Cardiac muscle cell (in vitro differentiated cells and primary cell): ENCODE measurements at places on chromosomes 1 and 21. TPM values are rescaled to one million over a fixed set of nuclear protein-coding genes. Genes with fewer than 3 reads are reported as not detected.

- H3K4me1 ChIP-seq = no peaks in the 10 kb centered on the region
- H3K27me3 ChIP-seq = no peaks in the 10 kb centered on the region
- peak; percentile 47 for DNase-seq
- H3K36me3 ChIP-seq = no peaks in the 10 kb centered on the region
- no peak overlapping the region for H3K27ac ChIP-seq
These were observed 142.4 kb downstream of the AK5 start for GRCh38 chr1:77424236-77424635.

- H3K4me1 ChIP-seq = peaks cover 6% of the 10 kb centered on the region
- no peak overlapping the region for H3K27ac ChIP-seq
- DNase-seq = peak; percentile 39
These were observed 1.1 kb downstream of the DFFB start for GRCh38 chr1:3858231-3858981.

The HTR6 gene
- not detected in 2 replicates for total RNA-seq

GRCh38 chr1:85585799-85586198 is 5.2 kb downstream of the CCN1 start:
- H3K36me3 ChIP-seq = peaks cover 10% of the 10 kb centered on the region
- peaks cover 25% of the 10 kb centered on the region for H3K4me1 ChIP-seq
- DNase-seq = no peak
- no peak overlapping the region for H3K4me3 ChIP-seq
- no peaks in the 10 kb centered on the region for H3K27me3 ChIP-seq
- H3K27ac ChIP-seq = no peak overlapping the region

DNA sequence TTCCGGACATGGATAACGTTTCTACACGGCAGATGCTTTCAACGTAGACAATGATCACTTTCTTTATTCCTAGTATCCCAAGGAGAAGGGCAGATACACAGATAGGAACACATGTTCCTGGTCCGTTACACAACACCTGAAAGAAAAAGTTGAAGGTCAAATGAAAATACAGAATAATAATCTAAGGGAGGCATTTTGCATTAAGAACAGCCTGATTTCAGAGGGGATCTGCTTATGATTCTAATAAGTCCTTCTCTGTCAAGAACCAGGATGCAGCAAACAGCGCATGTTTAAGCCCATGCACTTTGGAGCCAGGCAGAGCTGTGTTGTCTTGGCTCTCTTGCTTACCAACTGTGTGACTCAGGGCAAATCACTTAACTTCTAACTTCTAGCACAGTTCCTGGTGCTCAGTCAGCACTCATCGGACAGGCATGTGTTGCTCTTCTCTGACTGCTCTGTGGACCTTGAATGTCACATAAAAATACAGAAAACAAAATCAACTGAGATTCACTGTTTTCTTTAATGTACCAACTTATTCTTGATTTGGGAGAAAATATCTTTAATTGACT is 56.3 kb upstream of the CNN3 start:
- H3K27ac ChIP-seq = no peak overlapping the region
- DNase-seq = no peak
- no peaks in the 10 kb centered on the region for H3K36me3 ChIP-seq
- no peaks in the 10 kb centered on the region for H3K27me3 ChIP-seq
- H3K4me3 ChIP-seq = no peak overlapping the region
- H3K4me1 ChIP-seq = no peaks in the 10 kb centered on the region

The S100A8 gene
- total RNA-seq = 1.9 TPM in 1 of 2 replicates, not detected in the other

The SLC25A34 gene
- 6.7 and 6.9 TPM in 2 replicates for total RNA-seq

DNA sequence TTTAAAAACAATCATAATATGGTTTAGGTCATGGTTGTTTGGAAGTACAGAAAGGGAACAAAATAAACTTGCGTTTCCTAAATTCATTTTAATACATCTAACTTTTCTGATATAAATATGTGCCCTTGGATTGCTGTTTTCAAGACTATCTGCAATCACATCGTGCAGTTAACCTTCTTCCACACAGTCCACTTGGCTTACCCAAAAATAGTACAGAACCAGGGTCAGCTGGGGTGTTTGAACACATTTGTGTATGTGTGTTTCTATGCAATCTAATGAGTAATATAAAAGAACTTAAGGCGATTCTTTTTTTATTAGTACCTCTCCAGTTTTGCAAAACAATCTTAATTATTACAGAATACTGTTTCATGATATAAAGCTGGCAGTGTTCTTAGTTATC is 19.9 kb downstream of the SAMSN1 start:
- H3K4me3 ChIP-seq = no peak overlapping the region
- peak; percentile 27 for DNase-seq
- no peaks in the 10 kb centered on the region for H3K36me3 ChIP-seq
- H3K27me3 ChIP-seq = no peaks in the 10 kb centered on the region
- peaks cover 24% of the 10 kb centered on the region for H3K4me1 ChIP-seq

The POU2F1 gene
- total RNA-seq = 6.4 and 21.9 TPM in 2 replicates

The HES2 gene
- not detected in 2 replicates for total RNA-seq

DNA sequence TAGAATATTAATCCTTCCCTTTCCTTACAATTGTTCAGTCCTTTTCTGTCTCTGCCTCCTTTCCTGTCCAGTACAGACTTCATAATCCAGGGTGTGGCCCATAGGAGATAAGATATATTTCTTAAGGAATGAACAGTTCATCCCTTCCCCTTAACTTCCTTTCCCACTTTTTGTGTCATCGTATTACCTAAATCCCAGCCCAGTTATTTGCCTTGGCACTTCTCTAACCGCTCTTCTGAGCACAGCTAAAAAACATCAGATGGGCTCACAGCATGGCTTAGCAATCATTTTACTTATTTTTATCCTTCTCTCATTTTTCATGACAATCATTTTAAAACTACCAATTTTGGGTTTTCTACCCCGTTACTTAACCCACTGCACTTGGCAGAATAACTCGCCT is 39.6 kb downstream of the F3 start:
- no peak for DNase-seq
- no peak overlapping the region for H3K4me3 ChIP-seq
- no peaks in the 10 kb centered on the region for H3K4me1 ChIP-seq
- peaks cover 24% of the 10 kb centered on the region for H3K36me3 ChIP-seq
- no peak overlapping the region for H3K27ac ChIP-seq

GRCh38 chr1:172708452-172708851 is 49.5 kb downstream of the FASLG start:
- no peaks in the 10 kb centered on the region for H3K4me1 ChIP-seq
- H3K36me3 ChIP-seq = no peaks in the 10 kb centered on the region
- no peak for DNase-seq
- no peak overlapping the region for H3K4me3 ChIP-seq

DNA sequence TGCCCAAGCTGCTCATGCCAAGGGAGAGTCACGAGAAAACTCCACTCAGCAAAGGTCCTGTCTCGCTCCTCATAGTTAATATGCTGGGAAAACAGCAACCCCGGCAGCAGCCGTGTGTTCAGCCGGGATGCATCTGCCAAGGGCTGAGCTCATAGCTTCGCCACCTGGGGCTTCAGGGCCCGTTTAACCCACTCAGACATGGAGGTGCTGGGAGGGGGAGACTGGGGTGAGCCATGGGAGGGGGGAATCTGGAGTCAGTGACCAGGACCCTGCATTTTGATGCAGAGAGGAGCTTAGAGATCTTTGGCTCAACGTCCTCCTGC is 283.4 kb downstream of the PTPRU start:
- H3K36me3 ChIP-seq = no peaks in the 10 kb centered on the region
- no peak overlapping the region for H3K27ac ChIP-seq
- H3K4me3 ChIP-seq = no peak overlapping the region
- peaks cover 5% of the 10 kb centered on the region for H3K27me3 ChIP-seq
- no peak for DNase-seq

DNA sequence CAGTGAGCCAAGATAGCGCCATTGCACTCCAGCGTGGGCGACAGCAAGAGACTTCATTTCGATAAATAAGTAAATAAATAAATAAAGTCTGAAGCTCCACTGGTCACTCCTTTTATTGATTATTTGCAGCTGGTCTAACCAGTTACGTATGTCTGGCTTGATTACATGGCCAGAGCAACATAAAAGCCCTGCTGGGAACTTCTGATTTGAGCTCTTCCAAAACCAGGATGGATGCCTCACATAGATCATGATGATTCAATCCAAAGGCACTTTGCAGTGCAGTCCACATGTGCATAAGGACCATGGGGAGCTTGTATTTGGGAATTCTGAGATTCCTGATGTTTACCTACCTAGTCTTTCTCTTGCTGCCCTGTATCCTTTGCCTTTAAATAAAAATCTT is 24.0 kb downstream of the NSUN4 start:
- no peak for DNase-seq
- H3K27me3 ChIP-seq = no peaks in the 10 kb centered on the region
- no peak overlapping the region for H3K27ac ChIP-seq

DNA sequence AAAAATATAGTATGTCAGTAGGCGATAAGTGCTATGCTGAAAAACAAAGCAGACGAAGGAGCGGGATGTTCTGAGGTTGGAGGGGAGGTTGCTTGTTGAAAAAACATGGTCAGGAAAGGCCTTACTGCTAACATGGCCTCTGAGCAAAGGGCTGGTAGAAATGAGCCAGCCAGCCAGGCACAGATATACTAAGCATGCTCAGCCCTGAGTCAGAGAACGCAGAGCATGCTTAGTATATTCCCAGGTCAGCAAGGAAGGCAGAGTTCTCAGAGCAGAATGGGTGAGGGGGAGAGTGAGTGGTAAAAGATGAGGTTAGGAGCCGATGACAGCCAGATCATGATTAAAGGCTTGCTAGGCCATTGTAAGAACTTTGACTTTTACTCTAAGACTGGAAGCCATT is 36.7 kb downstream of the ZBTB40 start:
- no peaks in the 10 kb centered on the region for H3K36me3 ChIP-seq
- no peaks in the 10 kb centered on the region for H3K27me3 ChIP-seq
- H3K4me3 ChIP-seq = no peak overlapping the region

DNA sequence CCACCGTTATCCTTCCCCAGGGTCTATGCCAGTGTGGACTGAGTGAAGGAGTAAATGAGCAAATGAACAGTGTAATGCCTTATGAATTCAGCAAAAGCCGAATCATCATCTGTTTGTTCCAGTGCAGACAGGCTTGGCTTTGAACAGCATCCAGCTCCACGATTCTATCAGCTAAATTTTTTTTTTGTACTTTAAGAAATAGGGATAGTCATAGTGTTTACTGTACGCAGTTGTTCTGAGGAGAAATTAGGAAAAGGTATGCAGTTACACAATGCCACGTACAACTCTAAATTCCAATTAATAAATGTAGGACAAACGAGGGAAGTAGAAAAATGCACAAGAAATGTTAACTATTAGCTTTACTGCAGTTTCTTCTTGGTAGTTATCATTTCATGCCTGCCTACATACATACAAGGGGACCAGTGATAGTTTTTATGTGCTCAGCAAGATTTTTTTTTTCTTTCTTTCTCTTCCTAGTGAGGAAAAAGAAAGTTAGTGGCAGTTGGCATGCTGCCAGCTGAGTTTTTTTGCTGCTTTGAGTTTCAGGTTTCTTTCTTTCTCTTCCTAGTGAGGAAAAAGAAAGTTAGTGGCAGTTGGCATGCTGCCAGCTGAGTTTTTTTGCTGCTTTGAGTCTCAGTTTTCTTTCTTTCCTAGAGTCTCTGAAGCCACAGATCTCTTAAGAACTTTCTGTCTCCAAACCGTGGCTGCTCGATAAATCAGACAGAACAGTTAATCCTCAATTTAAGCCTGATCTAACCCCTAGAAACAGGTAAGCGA is at the start of gene IFI44L:
Gene IFI44L, plus strand, starts transcription at position 646 of the 777 bp plus-strand sequence. CDS start 7,468 bp downstream, outside the sequence.
- H3K4me1 ChIP-seq = peaks cover 6% of the 10 kb centered on the region
- H3K4me3 ChIP-seq = no peak within 1 kb of the TSS
- peak within 1 kb of the TSS; percentile 30 for H3K27ac ChIP-seq
- H3K36me3 ChIP-seq = no peaks in the 10 kb centered on the region
- H3K27me3 ChIP-seq = no peaks in the 10 kb centered on the region

- peaks cover 7% of the 10 kb centered on the region for H3K4me1 ChIP-seq
- no peak overlapping the region for H3K27ac ChIP-seq
- no peaks in the 10 kb centered on the region for H3K36me3 ChIP-seq
- peaks cover 11% of the 10 kb centered on the region for H3K27me3 ChIP-seq
These were observed 866 bp upstream of the FNDC5 start for GRCh38 chr1:32871364-32872191.

The ESPN gene
- total RNA-seq = 9.7 and 18.1 TPM in 2 replicates

DNA sequence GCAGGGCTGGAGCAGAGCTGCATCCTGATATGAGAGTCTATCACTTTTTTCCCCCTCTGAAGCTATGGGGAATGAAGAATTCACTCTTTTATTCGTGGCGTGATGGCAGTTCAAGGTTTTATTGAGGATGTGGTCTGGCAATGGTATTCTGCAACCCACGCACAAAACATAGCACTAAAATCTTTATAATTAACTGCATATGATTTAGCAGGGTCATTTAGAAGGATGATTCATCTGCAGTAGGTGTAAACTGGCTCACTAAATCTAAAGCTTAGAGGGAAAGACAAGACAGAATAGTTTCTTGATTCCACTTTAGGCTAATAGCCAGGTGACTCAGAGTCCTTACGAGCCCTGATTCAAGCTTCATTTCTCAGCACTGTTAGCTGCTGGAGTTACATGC is 25.0 kb upstream of the CHRM3 start:
- no peak for DNase-seq
- no peaks in the 10 kb centered on the region for H3K27me3 ChIP-seq
- no peak overlapping the region for H3K4me3 ChIP-seq
- no peaks in the 10 kb centered on the region for H3K4me1 ChIP-seq
- H3K27ac ChIP-seq = no peak overlapping the region

- H3K27me3 ChIP-seq = peaks cover 7% of the 10 kb centered on the region
- no peak for DNase-seq
- H3K4me1 ChIP-seq = no peaks in the 10 kb centered on the region
- no peak overlapping the region for H3K4me3 ChIP-seq
- H3K27ac ChIP-seq = no peak overlapping the region
These were observed 13.1 kb downstream of the RNF187 start for GRCh38 chr1:228500143-228500734.

The SYT14 gene
- 0.36 and 0.70 TPM in 2 replicates for total RNA-seq

The OR6N1 gene
- total RNA-seq = not detected in 2 replicates

The INAVA gene
- total RNA-seq = 4.9 and 37.8 TPM in 2 replicates

DNA sequence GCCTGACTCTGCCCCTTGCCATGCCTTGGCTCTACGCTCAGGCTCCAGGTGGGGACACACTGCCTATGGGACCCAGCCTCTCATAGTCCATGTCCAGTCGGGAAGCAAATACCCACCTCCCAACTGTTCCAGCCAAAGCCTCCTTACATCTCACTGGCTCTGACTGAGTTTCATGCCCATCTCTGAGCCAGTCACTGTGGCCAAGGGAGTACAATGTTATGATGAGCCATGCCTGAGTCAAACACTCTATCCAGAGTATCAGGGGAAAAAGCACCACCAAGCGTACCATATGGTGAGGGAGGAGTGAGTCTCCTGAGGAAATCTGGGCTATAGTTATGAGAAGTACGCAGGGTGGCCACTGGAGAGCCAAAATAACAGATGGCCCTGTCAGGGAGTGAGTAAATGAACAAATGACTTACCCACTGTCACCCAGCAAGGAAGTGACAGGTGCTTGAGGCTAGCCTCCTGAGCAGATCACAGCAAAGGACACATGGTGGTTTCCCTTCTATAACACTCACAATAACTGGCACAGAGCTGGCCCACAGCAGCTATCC is 236.6 kb upstream of the GJB5 start:
- no peak overlapping the region for H3K27ac ChIP-seq
- H3K4me1 ChIP-seq = no peaks in the 10 kb centered on the region
- no peak overlapping the region for H3K4me3 ChIP-seq
- DNase-seq = no peak
- H3K36me3 ChIP-seq = no peaks in the 10 kb centered on the region

The CRP gene
- total RNA-seq = not detected in 2 replicates
